ENCODE measurements at places on chromosomes 16 and 17.
A peak's percentile ranks its signal among the peaks of the same experiment; 100 is the strongest.

- no peak for DNase-seq
Observed at GRCh38 chr16:58548378-58548777, 33.1 kb downstream of the SETD6 start.

- DNase-seq: no peak
Observed at GRCh38 chr17:5583426-5584382, 605 bp downstream of the NLRP1 start.

GRCh38 chr17:81053041-81053970, 18.4 kb downstream of the BAIAP2 start:
- DNase-seq: no peak

- peak; percentile 17 for DNase-seq
Observed at GRCh38 chr17:17919169-17920107, 52.8 kb downstream of the TOM1L2 start.

GRCh38 chr16:84045001-84045817, 2.6 kb upstream of the SLC38A8 start:
- DNase-seq: no peak

DNA sequence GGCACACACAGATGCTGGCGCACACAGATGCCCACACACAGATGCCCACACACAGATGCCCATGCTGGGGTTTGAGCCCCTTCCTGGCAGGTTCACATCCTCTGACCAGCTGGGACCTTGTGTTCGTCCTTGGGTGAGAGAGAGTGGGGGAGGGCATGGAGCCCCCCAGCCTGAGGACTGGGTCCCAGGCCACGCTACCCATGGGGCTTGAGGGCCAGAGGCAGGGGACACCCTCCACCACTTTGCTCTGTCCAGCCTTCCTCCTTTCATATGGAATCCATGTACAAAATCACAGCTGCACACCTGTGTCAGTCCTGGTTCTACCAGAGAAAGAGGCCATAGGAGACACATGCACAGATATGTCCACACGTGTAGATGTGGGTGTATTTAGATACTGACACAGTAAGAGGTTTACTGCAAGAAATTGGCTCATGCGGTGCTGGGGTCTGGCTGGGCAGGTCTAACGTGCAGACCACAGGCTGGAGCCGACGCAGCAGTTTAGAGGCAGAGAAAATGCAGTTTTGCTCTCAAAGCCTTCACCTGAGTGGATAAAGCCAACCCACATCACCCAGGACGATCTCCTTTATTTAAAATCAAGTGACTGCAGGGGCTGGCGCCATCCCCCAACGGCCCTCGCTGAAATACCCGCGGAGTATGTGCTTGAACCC, 10.8 kb downstream of the SLC22A31 start:
- DNase-seq: no peak

DNA sequence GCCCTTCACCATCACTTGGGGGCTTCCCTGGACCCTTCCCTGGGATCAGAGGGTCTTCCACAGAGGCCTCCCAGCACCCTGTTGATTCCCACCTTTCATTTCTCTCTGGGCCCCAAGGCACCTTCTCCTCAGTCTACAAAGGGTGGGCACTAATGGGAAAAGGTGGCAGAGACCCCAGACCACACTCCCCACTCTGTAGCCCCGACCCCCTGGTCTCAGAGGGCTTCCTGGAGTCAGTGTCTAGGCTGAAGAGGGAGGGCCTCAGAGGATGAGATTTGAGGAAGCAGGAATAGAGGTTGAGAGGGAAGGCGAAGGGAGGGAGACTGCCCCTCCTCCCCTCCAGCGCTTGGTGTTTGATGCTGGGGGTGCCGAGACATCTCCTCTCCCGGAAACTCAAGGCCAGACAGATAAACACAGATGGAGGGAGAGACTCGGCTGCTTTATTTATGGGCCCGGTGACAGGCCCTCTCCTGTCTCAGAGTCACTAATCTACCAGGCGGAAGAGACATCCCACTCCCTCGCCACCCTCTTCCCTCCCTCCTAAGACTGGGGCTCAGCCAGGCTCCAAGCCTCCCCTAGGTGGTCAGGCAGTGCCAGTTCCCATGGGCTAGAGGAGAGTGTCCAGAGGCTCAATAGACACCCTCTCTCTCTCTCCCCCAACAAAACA, 18.5 kb upstream of the SP2 start:
- DNase-seq: no peak

DNA sequence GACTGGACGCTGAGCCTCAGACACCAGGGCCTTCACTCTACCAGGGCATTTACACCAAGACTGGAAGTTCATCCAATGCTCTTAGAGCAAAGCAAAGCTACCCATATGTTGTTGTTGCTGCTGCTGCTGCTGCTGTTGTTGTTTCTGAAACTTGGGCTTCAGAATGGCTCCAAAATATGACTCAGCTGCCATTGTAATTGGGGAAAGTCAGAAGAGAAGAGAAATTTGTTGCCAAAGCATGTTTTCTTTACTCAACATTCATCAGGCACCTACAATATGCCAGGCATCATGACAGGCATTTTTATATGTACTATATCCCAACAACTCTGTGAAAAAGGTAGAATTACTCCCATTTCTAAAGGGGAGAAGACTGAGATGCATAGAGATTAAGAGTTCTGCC, 11.9 kb downstream of the KRT32 start:
- no peak for DNase-seq

- DNase-seq: no peak
Observed at GRCh38 chr16:10266809-10267208, 84.6 kb upstream of the GRIN2A start.

DNA sequence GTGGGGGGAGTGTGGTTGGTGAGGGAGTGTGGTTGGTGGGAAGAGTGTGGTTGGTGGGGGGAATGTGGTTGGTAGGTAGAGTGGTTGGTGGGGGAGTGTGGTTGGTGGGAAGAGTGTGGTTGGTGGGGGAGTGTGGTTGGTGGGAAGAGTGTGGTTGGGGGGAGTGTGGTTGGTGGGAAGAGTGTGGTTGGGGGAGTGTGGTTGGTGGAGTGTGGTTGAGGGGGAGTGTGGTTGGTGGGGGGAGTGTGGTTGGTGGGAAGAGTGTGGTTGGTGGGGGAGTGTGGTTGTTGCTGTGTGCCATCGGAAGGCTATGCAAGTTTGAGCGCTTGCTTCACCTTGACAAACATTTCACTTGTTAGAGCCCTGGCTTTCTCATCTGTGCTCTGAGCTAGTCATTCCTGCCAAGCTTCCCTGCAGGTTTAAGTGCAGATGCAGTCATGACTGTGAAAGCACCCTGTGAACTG, 20.1 kb downstream of the MINK1 start:
- DNase-seq: no peak

DNA sequence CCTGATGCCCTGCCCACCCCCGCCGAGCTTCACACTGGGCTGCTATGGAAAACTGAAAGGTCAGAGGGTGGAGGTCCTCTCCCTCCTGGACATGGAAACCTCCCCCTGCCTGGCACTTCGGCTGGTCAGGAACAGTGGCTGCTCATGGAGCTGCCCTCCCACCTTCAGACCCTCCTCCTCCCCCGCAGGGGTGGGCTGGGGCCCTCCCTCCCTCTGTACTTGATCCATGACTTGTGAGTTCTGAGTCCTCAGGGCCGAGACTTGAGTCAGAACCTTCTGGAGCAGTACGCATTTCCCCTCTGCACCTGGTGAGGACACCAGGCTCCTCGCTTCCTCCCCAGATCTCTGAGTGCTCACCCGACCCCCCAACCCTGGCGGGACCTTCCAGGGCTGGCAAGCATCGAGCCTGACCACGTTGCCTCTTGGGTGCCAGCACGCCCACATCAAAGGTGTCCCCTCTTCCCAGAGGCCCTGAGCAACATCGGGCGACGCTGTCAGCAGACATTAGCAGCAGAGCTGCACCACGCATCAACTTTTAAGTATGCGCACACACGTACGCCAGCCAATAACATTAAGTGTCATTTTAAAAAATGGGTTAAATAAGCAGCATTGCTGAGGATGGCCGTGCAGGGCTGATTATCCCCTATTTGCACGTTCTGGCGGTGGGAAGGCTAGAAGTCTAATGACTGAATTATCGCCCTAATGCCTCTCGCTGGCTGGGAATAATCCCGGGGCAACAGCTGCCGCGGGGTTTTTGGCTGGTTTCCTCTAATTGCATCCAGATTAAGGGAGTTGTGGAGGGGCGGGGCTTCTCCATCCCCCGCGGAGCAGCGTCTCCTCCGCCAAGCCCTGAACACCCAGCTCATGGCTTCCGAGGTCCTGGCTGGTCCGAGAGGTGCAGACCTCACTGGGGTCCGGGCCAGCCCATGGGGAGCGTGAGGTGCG, 98.0 kb downstream of the TBC1D16 start:
- no peak for DNase-seq

- no peak for DNase-seq
Observed at GRCh38 chr16:80631581-80631980, 90.8 kb downstream of the DYNLRB2 start.

DNA sequence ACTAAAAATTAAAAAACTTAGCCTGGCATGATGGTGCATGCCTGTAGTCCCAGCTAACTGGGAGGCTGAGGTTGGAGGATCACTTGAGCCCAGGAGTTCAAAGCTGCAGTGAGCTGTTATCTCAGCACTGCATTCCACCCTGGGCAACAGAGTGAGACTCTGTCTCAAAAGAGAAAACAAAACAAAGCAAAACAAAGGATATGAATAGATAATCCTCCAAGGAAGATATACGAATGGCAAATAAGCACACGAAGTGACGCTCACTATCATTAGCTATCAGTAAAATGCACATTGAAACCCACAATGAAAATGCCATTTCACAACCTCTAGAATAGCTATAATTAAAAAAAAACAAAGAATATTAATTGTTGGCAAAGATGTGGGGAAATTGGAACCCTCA, 386.2 kb upstream of the CCL2 start:
- DNase-seq: no peak

DNA sequence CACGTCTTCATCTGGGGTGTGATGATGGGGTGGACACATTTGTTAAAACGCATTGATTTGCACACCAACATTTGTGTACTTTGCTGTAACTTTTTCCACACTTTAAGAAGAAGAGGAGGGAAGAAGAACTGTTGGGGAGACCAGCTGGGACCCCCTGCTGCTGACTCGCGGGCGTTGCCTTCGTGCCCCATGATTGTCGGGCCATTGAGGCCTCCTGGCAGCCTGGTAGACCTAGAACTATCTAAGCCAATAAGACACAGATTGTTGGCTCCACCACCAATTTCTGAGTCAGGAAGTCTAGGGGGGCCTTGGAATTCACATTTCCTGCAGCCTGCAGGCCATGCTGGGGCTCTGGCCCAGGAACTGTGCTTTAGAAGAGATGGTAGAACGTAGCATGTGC, 105.5 kb downstream of the TNFRSF13B start:
- no peak for DNase-seq

- no peak for DNase-seq
Observed at GRCh38 chr16:30937692-30938091, 11.2 kb upstream of the ORAI3 start.

Measured in stimulated activated CD4-positive, alpha-beta T cell treated with anti-CD3 and anti-CD28 coated beads, Interleukin-1b, Interleukin-23, amount 100 ng/mL, for 1 hour (primary cell).